ENCODE measurements at places on chromosomes 3 and 15.

- ATAC-seq = no peak
Observed at GRCh38 chr3:128577711-128578110, 72.9 kb downstream of the RPN1 start.

DNA sequence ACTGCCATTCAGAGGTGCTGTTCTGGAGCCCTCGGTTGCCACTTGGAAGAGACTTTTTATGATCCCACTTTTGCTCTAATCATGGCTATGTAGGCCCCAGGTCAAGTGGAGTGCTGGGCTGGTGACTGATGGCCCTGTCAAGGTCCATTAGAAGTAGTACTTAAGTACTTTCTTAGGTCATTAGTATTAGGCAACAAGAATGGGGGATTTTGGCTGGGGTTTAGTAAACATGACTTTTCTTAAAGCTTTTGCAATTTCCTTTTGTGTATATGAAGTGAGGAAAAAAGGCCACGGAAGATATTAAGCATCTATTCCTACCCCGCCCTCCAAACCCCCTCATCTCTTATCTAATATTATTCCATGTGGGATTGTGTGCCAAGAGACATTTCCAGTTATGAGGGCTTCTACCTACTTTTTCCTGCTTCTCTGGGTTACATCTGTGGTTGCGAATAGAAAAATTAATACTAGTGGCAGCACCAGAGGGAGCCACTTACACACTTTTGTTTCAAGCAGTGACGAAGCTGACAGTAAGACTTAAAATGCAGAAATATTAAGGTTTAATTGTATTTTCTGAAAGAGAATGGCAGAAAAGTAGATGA, 13.9 kb downstream of the NLGN1 start:
- ATAC-seq = no peak

DNA sequence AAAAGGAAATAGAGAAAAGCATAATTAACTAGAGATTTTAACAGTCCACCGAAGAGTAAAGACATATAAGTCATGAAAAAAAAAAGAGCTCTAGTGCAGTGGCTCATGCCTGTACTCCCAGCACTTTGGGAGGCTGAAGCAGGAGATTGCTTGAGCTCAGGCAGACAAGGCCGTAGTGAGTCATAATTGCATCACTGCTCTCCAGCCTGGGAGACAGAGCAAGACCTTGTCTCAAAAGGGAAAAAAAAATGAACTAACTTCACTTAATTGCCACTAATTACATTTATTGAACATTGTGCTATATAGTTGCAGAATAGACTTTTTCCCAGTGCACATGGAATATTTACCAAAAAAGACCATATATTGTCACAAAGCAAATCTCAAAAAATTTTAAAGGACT, 221.8 kb downstream of the CBLB start:
- ATAC-seq = no peak

DNA sequence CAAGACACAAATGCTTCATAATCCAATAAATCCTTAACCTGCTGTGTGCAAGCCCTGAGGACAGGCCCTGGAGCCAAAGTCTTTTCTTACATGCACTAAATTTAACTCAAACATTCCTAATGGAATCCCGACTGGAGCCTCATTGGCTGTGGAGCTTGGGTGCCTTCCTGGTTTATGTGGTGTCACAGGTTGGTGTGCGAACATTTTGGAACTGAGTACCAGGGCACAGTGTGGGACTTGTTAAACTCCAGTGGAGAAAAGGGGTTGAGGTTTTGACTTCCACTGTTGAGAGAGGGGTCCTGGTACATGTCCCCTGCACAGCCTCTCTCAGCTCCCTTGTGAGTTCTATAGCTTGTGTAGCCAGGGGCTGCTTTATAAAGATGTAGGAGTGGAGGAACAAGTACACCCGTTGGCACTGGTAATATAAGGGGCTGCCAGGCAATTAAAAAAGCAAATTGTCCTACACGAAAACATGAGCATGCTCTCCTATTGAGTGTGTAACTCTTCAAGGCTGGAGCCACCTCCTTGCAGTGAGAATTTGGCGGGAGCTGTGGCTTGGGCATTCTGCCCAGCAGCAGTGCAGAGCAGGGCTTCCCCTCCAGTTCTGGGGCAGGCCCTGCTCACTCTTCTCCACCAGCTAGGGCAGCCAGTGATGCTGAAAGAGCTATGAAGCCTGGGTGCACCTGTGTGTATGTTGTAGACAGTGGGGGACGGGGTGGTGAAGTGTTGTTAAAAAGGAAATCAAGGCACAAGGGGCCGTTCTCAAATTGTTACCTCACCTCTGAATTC, 218.1 kb downstream of the CLSTN2 start:
- ATAC-seq = no peak

DNA sequence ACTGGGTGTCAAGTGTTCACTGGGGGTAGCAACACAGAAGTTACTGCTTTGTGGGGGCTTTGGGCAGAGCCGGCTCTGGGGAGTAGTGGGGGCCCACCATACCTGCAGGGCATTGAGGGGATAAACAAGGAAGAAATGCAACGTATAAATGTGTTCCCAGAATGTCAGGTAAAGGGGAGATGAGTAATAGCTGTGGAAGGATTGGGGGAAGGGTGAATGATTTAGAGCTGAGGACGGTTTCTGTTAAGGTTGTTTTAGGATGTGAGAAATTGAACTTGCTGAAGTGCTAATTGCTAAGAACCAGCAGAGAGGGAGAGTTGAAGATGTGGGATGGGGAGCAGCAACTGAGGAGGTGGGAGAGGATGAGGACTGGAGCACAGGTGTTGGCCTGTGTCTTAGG, 10.7 kb downstream of the SCG5 start:
- ATAC-seq = no peak

- ATAC-seq = no peak
Observed at GRCh38 chr3:44942202-44942921, 33.6 kb downstream of the ZDHHC3 start.

DNA sequence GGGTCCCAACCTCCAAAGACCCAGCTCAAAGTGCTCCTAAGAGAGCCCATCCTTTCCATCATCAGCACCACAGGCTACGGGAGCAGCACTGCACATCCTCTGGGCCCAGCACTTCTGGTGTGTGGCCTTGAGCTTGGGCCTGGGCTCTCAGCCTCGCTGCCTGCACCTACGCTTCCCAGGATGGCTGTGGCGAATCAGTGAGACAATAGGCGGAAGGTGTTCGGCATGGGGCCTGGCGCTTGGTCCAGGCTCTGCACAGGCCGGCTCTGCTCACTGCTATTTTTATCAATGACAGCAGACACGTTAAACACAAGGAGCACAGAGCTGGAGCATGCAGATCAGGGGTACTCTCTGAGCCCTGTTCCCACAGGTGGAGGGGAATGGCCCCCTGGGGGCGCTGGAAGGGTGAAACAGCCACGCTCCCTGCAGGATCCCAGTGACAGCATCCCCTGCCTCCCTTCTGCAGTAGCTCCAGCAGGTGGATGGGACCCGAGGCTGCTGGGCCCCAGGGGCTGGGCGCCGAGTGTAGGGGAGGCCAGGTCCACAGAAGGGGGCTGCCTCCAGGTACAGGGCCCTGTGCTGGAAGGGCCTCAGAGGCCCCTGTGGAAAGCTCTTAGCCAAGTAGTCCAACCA, 90.0 kb upstream of the RPL32 start:
- ATAC-seq = no peak

GRCh38 chr15:39974656-39975230, 40.8 kb downstream of the EIF2AK4 start:
- ATAC-seq = no peak

- no peak for ATAC-seq
Observed at GRCh38 chr3:12476238-12476897, 7.9 kb upstream of the TSEN2 start.

Measured in activated T-helper 17 cell treated with anti-CD3 and anti-CD28 coated beads, Interleukin-2, amount 50 U/mL, for 72 hours (primary cell).